Astrocyte (in vitro differentiated cells and primary cell): ENCODE measurements at places on chromosomes 3 and 15. TPM values are rescaled to one million over a fixed set of nuclear protein-coding genes. Genes with fewer than 3 reads are reported as not detected.

PRICKLE2 gene
- 84.4 and 101 TPM in 2 replicates for total RNA-seq

TOP2B gene
- total RNA-seq: 78.6 and 91.4 TPM in 2 replicates

STRA6 gene
- 7.2 and 13.7 TPM in 2 replicates for total RNA-seq

TM4SF18 gene
- total RNA-seq: 4.0 and 5.6 TPM in 2 replicates

GRCh38 chr15:95684693-95685115 lies 645.8 kb upstream of the NR2F2 start:
- H3K36me3 ChIP-seq: no peaks in the 10 kb centered on the region
- DNase-seq: peak; percentile 85
- H3K4me3 ChIP-seq: no peak overlapping the region
- H3K27ac ChIP-seq: peak overlapping the region; percentile 62

- H3K36me3 ChIP-seq: no peaks in the 10 kb centered on the region
- H3K4me3 ChIP-seq: no peak overlapping the region
- DNase-seq: no peak
- peaks cover under 1% of the 10 kb centered on the region for H3K27me3 ChIP-seq
- no peaks in the 10 kb centered on the region for H3K4me1 ChIP-seq
- H3K27ac ChIP-seq: no peak overlapping the region
Observed at GRCh38 chr15:93180128-93180527, 91.1 kb upstream of the RGMA start.

DNA sequence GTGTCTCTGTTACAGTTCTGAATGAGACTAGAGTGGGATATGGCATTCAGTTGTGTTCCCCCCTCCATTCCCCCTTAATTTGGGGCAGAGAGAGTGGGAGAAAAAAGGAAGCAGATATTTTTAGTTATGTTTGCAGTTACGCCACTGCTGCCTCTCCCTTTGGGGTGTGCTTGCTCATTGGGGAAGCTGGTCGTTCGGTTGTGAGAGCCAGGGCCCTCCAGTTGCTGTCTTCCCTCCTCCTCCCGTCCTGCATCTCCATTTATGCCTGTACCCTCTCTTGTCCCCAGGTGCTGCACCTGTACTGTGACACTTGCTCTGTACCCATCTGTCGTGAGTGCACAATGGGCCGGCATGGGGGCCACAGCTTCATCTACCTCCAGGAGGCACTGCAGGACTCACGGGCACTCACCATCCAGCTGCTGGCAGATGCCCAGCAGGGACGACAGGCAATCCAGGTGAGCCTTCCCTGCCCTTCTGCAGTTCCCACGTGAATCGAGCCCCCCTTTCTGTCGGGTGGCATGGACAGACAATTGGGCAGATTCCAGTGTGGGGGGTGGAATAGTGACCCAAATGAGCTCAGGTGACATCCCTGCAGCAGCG lies 55.8 kb downstream of the TRIM71 start:
- peaks cover 8% of the 10 kb centered on the region for H3K27me3 ChIP-seq
- H3K4me1 ChIP-seq: peaks cover 3% of the 10 kb centered on the region
- H3K4me3 ChIP-seq: no peak overlapping the region
- DNase-seq: no peak
- no peaks in the 10 kb centered on the region for H3K36me3 ChIP-seq

GRCh38 chr15:83570756-83571155 lies 83.2 kb upstream of the ADAMTSL3 start:
- no peak overlapping the region for H3K4me3 ChIP-seq
- no peak overlapping the region for H3K27ac ChIP-seq
- no peak for DNase-seq
- H3K36me3 ChIP-seq: no peaks in the 10 kb centered on the region

- H3K4me1 ChIP-seq: no peaks in the 10 kb centered on the region
- no peak overlapping the region for H3K4me3 ChIP-seq
- no peaks in the 10 kb centered on the region for H3K27me3 ChIP-seq
- DNase-seq: no peak
Observed at GRCh38 chr3:10912786-10913185, 79.8 kb upstream of the SLC6A1 start.

- no peaks in the 10 kb centered on the region for H3K4me1 ChIP-seq
- no peak overlapping the region for H3K4me3 ChIP-seq
- no peaks in the 10 kb centered on the region for H3K27me3 ChIP-seq
- no peak for DNase-seq
- no peaks in the 10 kb centered on the region for H3K36me3 ChIP-seq
Observed at GRCh38 chr3:64867224-64867623, 179.4 kb upstream of the ADAMTS9 start.

- no peaks in the 10 kb centered on the region for H3K36me3 ChIP-seq
- no peak for DNase-seq
- no peaks in the 10 kb centered on the region for H3K27me3 ChIP-seq
- no peak overlapping the region for H3K27ac ChIP-seq
- H3K4me1 ChIP-seq: no peaks in the 10 kb centered on the region
- no peak overlapping the region for H3K4me3 ChIP-seq
Observed at GRCh38 chr3:76646921-76647562, 392.9 kb upstream of the ROBO2 start.

DNA sequence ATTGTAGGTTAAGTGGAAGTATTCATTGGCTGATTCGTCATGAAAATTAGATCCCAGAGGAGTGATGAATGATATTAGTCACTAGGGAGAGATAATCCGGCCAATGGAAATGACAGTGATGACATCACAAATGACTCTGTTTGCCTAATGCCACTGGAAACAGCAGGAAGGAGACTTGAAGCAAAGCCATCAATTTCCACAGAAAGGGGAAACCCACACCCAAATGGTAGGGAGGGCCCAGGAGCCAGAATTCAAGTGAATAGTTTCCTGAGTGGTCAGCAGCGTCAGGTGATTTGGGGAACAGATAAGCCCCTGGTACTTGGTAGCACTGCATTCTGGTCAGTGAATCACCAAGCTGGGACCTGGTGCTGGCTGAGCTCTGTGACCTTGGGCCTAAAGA lies 3.3 kb upstream of the ADAMTS9 start:
- no peak overlapping the region for H3K27ac ChIP-seq
- no peak overlapping the region for H3K4me3 ChIP-seq
- H3K4me1 ChIP-seq: peaks cover 6% of the 10 kb centered on the region
- H3K36me3 ChIP-seq: no peaks in the 10 kb centered on the region
- DNase-seq: peak; percentile 37
- H3K27me3 ChIP-seq: no peaks in the 10 kb centered on the region

DNA sequence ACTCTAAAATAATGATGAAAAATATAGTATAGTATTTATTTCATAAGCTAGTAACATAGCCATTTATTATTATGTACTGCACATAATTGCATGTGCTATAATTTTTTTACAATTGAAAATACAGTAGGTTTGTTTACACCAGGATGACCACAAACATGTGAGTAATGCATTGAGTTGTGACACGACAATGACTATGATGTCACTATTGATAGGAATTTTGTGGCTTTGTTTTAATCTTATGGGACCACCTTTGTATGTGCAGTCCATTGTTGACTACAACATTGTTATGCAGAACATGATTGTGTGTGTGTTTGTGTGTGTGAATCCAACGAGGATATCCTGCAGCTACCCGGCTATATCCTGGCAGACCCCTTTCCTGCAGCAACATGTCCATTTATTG lies 372.2 kb upstream of the MCTP2 start:
- H3K4me1 ChIP-seq: no peaks in the 10 kb centered on the region
- H3K4me3 ChIP-seq: no peak overlapping the region
- H3K36me3 ChIP-seq: no peaks in the 10 kb centered on the region
- no peaks in the 10 kb centered on the region for H3K27me3 ChIP-seq
- no peak overlapping the region for H3K27ac ChIP-seq

GRCh38 chr15:70717237-70717793 lies 46.0 kb downstream of the UACA start:
- no peak overlapping the region for H3K27ac ChIP-seq
- no peak overlapping the region for H3K4me3 ChIP-seq
- H3K36me3 ChIP-seq: peaks cover 5% of the 10 kb centered on the region
- H3K27me3 ChIP-seq: no peaks in the 10 kb centered on the region
- DNase-seq: no peak
- H3K4me1 ChIP-seq: peaks cover 37% of the 10 kb centered on the region

DNA sequence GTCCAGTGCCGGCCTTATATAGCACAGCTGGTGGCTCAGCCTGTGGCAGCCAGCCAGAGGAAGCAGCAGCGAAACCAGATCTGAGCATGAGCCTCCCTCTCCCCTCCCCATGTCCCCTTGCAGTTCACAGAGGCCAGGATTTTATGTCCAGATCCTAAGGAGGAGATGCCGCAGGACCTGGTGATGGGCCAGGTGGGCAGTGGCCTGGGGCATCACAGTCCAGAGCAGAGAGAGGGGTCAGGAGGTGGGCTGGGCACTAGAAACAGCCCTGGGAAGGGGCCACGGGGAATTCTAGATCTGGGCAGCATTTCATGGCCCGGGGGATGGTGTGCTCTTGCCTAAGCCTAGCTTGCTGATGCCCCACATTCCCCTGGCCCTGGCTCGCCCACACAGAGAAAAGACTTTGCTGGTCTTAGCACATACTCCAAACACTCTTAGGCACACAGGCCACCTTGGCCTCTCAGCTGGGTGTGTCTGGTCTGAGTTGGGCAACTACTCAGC lies 259 bp upstream of the CILP start:
- no peaks in the 10 kb centered on the region for H3K36me3 ChIP-seq
- H3K4me3 ChIP-seq: no peak overlapping the region
- H3K27ac ChIP-seq: no peak overlapping the region

DNA sequence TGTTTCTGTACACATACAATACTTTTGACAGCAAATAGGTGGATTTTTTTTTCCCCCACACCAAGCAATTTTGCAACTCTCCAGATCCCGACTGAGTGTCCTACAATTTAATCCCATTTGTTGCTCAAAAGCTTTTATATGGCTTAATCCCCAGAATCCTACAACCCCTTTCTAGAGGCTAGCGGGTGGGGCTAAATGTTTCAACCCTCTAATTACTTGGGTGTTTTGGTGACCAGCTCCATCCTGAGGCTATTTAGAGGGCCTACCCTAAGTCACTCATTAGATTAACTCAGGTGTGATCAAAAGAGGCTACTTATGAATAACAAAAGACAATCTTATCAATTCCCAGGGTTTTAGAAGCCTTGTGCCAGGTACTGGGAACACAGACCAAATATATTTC lies 21.0 kb upstream of the FBXL2 start:
- no peak for DNase-seq
- no peak overlapping the region for H3K4me3 ChIP-seq
- H3K27ac ChIP-seq: no peak overlapping the region

GRCh38 chr3:39189959-39190269 lies 2.5 kb downstream of the XIRP1 start:
- no peak overlapping the region for H3K4me3 ChIP-seq
- no peak overlapping the region for H3K27ac ChIP-seq
- H3K4me1 ChIP-seq: peaks cover 4% of the 10 kb centered on the region
- H3K27me3 ChIP-seq: no peaks in the 10 kb centered on the region

GRCh38 chr3:45664578-45664977 lies 24.6 kb upstream of the SACM1L start:
- H3K27ac ChIP-seq: no peak overlapping the region
- H3K4me3 ChIP-seq: no peak overlapping the region
- peaks cover 40% of the 10 kb centered on the region for H3K4me1 ChIP-seq
- H3K27me3 ChIP-seq: no peaks in the 10 kb centered on the region
- DNase-seq: no peak

GRCh38 chr3:104596551-104596950 lies 770.2 kb upstream of the ALCAM start:
- no peak overlapping the region for H3K4me3 ChIP-seq
- no peak overlapping the region for H3K27ac ChIP-seq

DNA sequence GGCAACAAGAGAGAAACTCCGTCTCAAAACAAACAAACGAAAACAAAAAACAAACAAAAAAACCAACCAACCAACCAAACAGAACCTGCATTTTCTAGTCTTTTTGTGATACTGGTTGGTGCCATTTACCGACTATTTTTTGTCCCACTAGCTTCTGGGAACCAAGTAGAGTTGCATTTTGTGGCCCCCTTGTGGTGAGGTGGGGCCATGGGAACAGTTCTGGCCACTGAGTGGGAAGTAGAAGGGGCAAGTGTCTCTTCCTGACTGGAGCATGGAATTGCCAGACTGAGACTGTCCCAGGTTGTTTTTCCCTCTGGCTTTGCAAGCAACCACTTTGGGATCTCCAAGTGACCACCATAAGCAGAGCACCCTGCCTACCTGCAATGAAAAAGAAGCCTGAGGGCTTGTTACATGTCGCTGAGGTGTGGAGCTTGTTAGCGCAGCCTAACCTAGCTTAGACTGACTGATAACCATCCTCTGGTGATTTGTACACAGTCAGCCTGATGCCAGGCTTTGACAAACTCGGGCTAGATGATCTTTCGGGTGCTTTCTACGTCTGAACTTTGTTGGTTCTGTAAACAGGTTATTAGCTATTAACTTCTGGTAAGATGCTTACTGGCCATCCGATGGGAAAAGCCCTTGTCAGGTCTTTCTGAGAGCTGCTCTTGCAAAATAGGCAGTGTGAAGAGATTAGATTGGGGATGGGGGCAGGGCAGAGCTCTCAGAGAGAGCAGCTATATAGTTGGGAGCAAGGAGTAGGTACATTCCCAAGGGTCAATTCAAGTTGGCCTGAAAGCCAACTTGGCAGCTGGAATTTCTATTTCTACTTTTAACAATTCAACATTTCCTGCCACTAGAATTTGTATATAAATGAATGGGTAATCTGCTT lies 172.2 kb downstream of the SSR3 start:
- H3K27ac ChIP-seq: no peak overlapping the region
- H3K4me3 ChIP-seq: no peak overlapping the region
- no peak for DNase-seq
- H3K4me1 ChIP-seq: no peaks in the 10 kb centered on the region
- no peaks in the 10 kb centered on the region for H3K36me3 ChIP-seq

- no peak overlapping the region for H3K4me3 ChIP-seq
- H3K27me3 ChIP-seq: no peaks in the 10 kb centered on the region
- no peaks in the 10 kb centered on the region for H3K36me3 ChIP-seq
- no peaks in the 10 kb centered on the region for H3K4me1 ChIP-seq
Observed at GRCh38 chr3:43539321-43539720, 82.5 kb downstream of the ANO10 start.

DNA sequence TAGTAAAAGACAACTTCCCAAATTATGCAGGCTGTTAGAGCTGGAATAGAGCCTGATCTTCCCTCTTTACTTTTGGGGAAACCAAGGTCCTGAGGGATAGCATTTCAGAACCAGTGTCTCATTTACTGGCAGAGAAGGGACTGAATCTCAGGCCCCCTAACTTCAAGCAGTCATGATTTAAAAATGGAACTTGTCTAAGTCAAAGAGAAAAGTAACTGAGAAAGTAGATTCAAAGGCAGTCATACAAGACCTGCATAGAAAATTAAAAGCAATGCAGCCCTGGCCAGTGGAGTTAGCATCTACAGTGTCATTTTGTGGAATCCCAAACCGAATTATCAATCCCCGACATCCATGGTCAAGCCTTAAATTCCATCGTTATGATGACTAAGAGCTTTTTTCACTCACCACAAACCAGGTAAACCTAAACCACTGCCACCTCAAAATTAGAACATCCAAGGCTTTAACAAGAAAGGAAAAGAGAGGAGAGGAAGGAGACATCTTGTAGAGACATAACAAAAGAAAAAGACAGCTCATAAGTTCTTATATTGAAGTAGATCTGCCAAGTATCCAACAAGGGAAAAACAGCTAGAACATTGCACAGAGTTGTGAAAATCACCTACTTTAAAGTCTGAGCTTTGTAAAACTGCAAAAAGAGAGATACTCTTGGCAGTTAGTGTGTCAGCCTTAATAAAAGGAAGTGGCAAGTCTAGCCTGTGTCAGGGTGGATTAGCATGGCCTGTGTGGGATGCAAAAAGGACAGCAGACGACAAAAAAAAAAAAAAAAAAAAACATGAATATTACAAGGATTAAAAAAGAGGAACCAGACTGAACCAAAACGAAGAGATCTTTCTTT lies 54.1 kb upstream of the CCR2 start:
- H3K27ac ChIP-seq: no peak overlapping the region
- no peaks in the 10 kb centered on the region for H3K36me3 ChIP-seq
- DNase-seq: no peak
- H3K4me1 ChIP-seq: no peaks in the 10 kb centered on the region

- H3K27ac ChIP-seq: no peak overlapping the region
- no peaks in the 10 kb centered on the region for H3K36me3 ChIP-seq
- no peaks in the 10 kb centered on the region for H3K4me1 ChIP-seq
- no peak for DNase-seq
- H3K27me3 ChIP-seq: no peaks in the 10 kb centered on the region
Observed at GRCh38 chr15:33119273-33119672, 75.2 kb downstream of the FMN1 start.
